ENCODE measurements at places on chromosomes 2 and 18.

DNA sequence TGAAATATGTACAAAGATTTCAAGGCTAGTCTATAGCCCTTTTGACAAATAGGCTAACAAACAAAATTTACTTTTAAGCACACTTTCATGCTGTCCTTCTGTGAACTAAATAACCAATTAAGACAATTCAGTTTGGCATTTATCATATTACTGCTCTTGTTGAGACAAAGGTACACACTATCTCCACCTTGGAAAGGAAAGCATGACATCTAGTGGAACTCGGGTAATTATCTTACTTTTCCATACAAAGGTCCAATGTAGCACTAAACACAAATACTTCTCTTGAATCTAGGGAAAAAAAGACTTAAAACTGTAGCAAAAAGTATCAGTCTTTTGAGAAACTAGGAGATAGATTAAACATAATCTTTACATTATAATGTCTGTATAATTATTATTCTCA is 125.0 kb upstream of the CD226 start:
- no peak for DNase-seq

DNA sequence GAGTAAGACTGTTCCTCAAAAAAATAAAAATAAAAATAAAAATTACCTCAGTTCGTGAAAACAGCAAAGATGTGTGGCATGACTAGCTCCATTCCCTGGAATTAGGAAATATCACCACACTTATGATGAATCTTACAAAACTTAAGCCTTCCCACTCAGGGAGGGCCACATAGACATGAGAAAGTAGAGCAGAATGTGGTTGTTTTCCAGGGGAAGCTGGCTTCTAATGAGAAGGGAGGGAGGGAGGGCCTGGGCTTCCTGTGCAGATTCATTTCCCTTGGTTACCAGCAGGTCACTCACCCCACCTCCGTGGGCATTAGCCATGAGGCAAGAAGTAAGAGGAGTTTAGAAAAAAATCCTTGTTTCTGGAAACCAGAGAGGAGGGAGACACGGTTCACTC is 95.9 kb upstream of the RMDN2 start:
- DNase-seq = peak; percentile 48

GRCh38 chr2:39607538-39608262 is 58.0 kb upstream of the TMEM178A start:
- no peak for DNase-seq

GRCh38 chr2:159201360-159202063 is 85.0 kb downstream of the WDSUB1 start:
- no peak for DNase-seq

GRCh38 chr2:98524168-98524567 is 79.5 kb downstream of the INPP4A start:
- DNase-seq = no peak

GRCh38 chr2:147759536-147759935 is 85.3 kb upstream of the ACVR2A start:
- no peak for DNase-seq

- DNase-seq = no peak
These were observed 42.1 kb downstream of the DIPK1C start for GRCh38 chr18:74414953-74415515.

DNA sequence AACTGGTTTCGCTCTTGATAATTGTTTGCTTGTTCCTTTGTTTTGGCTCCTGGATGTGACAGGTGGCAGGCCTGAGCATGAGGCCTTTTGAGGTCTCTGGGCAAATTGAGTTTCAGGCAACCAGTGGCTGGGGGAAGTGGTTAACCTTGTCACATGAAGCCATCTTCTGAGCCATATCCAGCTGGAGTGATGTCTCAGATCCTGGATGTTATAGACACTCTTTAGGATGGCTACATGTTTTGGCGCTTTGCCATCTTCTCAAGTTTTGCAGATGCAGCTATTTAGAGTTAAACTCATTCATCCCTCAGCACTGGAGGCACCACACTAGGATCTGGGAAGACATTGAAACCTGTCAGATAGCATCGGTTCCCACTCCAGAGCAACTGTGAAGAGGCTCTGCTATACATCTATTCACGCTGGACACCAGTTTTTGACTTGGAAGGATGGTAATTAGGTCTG is 25.3 kb upstream of the TACR1 start:
- DNase-seq = no peak

- no peak for DNase-seq
These were observed 289.2 kb downstream of the ZNF521 start for GRCh38 chr18:25062720-25063119.

- no peak for DNase-seq
These were observed 67.0 kb downstream of the SP3 start for GRCh38 chr2:173898178-173898668.

DNA sequence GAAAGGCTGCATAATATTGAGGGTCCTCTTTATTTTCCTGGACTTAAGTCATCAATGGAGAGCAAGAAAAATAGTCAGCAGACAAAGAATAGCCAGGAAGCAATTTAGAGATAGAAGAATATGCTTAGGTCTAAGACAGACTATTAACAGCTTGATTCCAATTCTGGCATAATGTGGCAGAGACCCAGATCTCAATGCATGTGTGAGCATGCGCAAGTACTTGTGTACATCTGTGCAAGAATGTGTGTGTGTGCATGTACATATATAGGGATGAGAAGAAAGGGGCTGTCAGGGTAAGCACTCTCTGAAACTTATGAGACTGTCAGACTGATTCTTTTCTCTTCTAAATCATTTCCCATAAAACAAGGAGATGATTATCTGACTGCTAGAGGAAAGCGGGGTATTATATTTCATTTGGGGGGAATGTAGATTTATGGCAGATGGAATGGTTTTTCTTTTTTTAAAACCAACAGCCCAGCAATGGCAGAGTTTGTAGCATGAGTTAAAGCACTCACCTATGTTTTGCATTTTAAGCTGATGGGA is 381.3 kb upstream of the SPRED2 start:
- no peak for DNase-seq

- DNase-seq = no peak
These were observed 12.4 kb downstream of the ATOH8 start for GRCh38 chr2:85766229-85766628.

- DNase-seq = no peak
These were observed 129.5 kb upstream of the TRIB2 start for GRCh38 chr2:12587228-12587627.
